ENCODE measurements at places on chromosomes 11 and 22. TPM values are rescaled to one million over a fixed set of nuclear protein-coding genes. Genes with fewer than 3 reads are reported as not detected.

Gene LRP4
- 13.8 TPM for total RNA-seq

Gene NPTXR
- total RNA-seq, result 24.4 TPM

Gene KLHL22
- total RNA-seq, result 75.1 TPM

Gene OR51B5
- total RNA-seq, result 3.1 TPM

Gene CCDC157
- total RNA-seq, result 9.4 TPM

Gene SUSD2
- total RNA-seq, result 0.31 TPM

Gene CRYBB3
- not detected for total RNA-seq

Gene GLYATL1
- 0.94 TPM for total RNA-seq

Gene CCDC15
- total RNA-seq, result 3.8 TPM

Gene KCNC1
- total RNA-seq, result 15.7 TPM

Gene OR56B1
- not detected for total RNA-seq

Gene EHF
- not detected for total RNA-seq

Gene GLYAT
- not detected for total RNA-seq

Gene HSPB2
- total RNA-seq, result not detected

Gene PAMR1
- 0.94 TPM for total RNA-seq

Gene CD248
- 1.3 TPM for total RNA-seq

Gene MPPED1
- total RNA-seq, result 461 TPM

Gene C1QTNF4
- 19.7 TPM for total RNA-seq

Gene PDE2A
- total RNA-seq, result 98.0 TPM

Gene ALDH3B1
- 0.31 TPM for total RNA-seq

Gene PRODH
- 2.8 TPM for total RNA-seq

Gene CCDC116
- 0.31 TPM for total RNA-seq

Gene PATZ1
- 50.1 TPM for total RNA-seq

Gene TMEM45B
- total RNA-seq, result 0.94 TPM

Gene TMEM184B
- total RNA-seq, result 17.8 TPM

Gene SLC17A6
- 17.2 TPM for total RNA-seq

Gene SCUBE2
- 7.2 TPM for total RNA-seq

Gene BAIAP2L2
- 0.31 TPM for total RNA-seq

Gene CNTN5
- 15.7 TPM for total RNA-seq

Gene DTX4
- total RNA-seq, result 96.4 TPM

Gene TNNT3
- total RNA-seq, result not detected

Gene CCDC87
- total RNA-seq, result 0.63 TPM

Gene CACNA1I
- 13.5 TPM for total RNA-seq

Gene NXF1
- 33.2 TPM for total RNA-seq

Gene TUBA8
- 4.1 TPM for total RNA-seq

Gene TEX12
- 2.2 TPM for total RNA-seq

Gene SERPING1
- total RNA-seq, result 15.0 TPM

Gene MS4A8
- not detected for total RNA-seq

Gene C22orf31
- total RNA-seq, result not detected

Gene SLC39A13
- total RNA-seq, result 11.6 TPM

Gene GNAZ
- total RNA-seq, result 175 TPM

Gene RASSF10
- total RNA-seq, result 3.1 TPM

Gene MIEF1
- total RNA-seq, result 21.6 TPM

Gene RAB6A
- total RNA-seq, result 297 TPM

Gene CDKN1C
- 21.3 TPM for total RNA-seq

Gene KDM4D
- 0.94 TPM for total RNA-seq

Gene NNMT
- 2.8 TPM for total RNA-seq

All from parietal lobe (tissue), 2 donors.